ENCODE measurements at places on chromosomes 12 and 14.

DNA sequence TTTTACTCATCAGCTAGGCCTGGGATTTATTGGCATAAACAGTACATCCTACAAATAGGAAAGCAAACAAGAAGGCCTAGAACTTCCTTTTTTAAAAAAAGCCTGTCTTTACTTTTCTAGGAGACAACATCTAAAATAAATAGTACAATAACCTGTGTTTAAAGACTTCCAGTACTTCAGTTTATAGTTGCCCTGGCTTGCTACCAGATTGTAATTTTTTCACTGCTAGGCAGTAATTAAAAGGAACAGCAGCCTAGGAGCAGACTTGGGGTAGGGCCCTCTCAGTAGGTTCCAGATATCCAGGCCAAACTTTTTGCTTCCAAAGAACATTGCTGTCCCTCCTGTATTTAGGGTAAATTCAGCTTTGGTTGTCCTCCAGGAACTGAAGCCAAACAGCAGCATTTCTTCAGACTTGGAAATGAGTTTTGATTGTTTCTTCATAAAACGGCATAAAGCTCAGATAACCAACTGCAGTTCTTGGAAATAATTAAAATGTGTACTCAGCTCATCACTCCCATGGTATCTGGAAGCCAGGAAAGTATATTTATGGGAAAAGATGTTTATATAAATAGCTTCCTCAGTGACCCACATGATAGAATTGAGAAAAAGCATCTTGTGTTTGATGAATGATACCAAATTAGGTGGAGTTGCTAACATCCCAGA, 61.7 kb downstream of the PPP1R36 start:
- peak; percentile 47 for DNase-seq

DNA sequence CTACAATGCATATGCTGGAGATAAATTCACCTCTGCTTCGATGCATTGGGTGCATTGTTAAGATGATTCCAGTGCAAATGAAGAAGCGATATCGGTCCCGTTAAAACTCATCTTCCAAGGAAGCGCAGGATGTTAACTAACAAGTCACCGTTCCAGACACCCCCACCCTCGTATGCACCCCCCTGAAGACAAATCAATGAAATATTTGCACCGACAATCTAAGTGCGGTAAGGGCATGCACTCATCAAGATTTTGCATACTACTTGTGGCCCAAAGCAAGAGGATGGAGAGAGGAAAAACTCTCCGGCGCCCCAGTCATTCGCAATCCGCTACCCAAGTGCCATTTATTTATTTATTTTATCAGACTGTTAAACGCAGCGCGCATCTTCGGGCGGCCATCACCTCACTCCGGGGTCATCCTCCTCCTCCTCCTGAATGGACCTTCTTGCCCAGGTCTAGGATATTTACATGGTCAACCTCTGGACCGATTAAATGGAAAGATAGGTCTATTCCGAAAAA, 1.2 kb downstream of the NOVA1 start:
- no peak for DNase-seq

GRCh38 chr14:101289230-101289690, 272.0 kb upstream of the DIO3 start:
- DNase-seq = no peak

- no peak for DNase-seq
Measured at GRCh38 chr12:24252602-24253001, 303.1 kb upstream of the SOX5 start.

GRCh38 chr12:115210533-115211252, 526.7 kb upstream of the TBX3 start:
- DNase-seq = no peak

GRCh38 chr14:77659831-77660230, 43.4 kb upstream of the SPTLC2 start:
- no peak for DNase-seq

DNA sequence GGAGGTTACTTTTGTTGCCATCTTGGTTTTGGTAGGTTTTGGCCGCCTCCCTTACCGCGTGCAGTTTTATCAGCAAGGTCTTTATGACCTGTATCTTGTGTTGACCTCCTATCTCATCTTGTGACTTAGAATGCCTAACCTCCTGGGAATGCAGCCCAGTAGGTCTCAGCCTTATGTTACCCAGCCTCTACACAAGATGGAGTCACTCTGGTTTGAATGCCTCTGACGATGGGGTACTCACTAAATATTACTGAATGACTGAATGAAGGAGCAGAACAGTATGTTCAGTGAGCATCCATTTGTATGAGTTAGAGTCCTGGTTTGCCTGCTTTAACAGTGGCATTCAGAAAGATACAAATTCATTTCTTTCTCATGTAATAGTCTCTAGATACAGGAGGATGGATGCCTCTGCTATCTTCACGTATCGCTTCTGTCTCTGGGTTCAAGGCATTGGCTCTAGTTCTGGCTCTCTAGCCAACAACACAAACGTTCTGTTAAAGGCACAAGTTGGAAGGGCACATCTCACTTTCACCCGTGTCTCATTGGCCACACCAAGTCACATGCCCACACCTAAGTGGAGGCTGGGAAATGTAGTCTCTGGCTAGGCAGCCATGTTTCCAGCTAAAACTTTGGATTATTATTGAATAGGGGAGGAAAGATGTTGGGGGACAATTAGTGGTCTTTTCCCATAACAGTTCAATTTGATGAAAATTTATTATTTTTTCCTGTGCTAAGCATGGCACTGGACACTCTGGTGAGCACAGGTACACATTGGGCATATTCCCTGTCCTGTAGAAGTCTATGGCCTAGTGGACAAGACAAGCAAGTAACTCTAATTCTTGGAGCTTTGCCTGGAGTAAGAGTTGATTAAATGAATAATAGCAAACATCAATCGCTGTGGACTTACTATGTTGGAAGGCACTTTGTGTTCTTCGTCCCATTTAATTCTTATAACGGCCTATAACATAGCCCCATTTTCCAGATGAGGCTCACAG, 75.2 kb upstream of the RPH3A start:
- DNase-seq = no peak
